ENCODE measurements at places on chromosomes 12 and 14. TPM values are rescaled to one million over a fixed set of nuclear protein-coding genes. Genes with fewer than 3 reads are reported as not detected.

- no peak for DNase-seq
Measured at GRCh38 chr12:11776316-11776715, 126.8 kb downstream of the ETV6 start.

DNA sequence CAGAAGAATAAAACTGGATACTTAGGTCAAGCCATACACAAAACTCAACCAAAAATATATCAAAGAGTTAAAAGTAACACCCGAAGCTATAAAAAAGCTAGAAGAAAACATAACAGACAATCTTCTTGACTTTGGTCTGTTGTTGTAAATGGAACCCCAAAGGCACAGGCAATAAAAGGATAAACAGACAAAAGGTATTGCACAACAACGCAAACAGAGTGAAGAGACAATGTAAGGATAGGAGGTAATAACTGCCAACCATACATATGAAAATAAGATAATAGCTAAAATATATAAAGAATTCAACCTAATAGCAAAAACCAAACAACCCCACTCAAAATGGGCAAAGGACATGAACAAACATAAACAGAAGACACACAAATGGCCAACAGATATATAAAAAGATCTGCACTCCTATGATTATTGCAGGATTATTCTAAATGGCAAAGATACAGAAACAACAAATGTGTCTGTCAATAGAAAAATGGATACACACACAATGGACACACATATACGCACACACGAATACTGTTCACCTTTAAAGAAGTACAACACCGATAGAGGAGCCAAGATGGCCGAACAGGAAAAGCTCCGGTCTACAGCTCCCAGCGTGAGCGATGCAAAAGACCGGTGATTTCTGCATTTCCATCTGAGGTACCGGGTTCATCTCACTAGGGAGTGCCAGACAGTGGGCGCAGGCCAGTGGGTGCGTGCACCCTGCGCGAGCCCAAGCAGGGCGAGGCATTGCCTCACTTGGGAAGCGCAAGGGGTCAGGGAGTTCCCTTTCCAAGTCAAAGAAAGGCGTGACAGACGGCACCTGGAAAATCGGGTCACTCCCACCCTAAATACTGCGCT lies 1137.1 kb downstream of the FSCB start:
- DNase-seq = no peak

DNA sequence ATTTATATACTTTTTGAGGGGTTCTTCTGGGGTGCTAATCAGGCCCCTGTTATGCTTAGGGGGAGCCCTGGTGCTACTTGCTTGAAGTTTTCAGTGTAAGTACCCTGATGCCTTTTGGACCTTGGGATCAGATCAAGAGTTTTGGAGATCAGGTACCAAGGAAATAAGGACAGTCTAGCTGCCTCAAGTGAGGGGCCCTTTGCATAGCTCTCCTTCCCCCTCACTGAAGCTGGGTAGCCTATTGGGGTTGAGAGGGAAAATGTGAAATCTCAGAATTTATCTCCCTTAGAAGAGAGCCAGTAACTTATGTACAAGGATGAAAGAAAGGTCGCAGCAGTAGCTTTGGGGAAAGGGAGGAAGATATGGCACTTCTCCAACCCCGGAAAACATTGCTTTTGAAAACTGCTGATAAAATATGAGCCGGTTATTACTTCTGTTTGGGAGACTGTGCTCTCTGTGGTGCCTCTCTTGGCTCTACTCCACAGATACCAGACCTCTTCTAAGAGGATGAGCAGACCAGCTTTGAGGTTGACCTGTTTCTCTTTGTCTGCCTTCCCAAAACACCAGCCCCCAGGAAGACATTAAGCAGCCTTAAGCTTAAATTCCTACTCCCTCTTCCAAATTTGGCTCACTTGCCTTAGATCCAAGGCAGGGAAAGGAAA lies 8.8 kb upstream of the AMHR2 start:
- no peak for DNase-seq

GRCh38 chr14:83172363-83172762 lies 1638.7 kb upstream of the SEL1L start:
- DNase-seq = no peak

DNA sequence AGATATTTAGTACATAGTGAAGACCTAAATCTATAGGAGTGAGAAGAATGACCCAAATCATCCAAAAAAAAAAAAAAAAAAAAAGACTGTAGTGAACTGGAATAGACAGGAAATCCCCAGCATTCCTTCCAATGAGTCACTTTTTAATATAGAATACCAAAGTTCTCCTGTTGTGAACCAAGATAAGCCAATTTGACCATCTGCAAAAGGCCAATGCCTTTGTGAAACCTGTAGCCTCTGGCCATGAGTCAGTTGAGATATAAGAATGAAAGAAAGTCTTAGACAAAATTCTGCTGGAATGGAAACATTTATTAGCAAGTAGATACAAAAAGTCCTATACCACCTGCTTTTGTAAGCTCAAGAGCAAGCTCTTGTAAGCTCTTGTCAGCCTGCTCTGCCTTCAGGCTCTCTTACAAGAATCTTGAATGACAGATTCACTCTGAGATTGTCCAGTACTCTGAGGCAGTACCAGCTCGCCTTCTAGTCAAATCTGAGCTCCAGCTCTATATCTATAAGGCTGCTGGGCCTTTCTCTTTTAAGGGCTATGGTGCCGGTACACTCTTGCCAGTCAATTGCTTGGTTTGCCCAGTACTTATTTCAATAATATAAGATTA lies 243.0 kb upstream of the TMTC1 start:
- no peak for DNase-seq

- DNase-seq = peak; percentile 46
Measured at GRCh38 chr14:49853572-49854375, 1.2 kb upstream of the NEMF start.

GRCh38 chr14:96616161-96616721 lies 114.1 kb downstream of the PAPOLA start:
- no peak for DNase-seq

GRCh38 chr14:74281069-74281468 lies 21.7 kb downstream of the ABCD4 start:
- no peak for DNase-seq

- DNase-seq = no peak
Measured at GRCh38 chr14:52860910-52861309, 69.5 kb upstream of the GNPNAT1 start.

GRCh38 chr14:42703501-42703900 lies 1096.8 kb downstream of the LRFN5 start:
- DNase-seq = no peak

DNA sequence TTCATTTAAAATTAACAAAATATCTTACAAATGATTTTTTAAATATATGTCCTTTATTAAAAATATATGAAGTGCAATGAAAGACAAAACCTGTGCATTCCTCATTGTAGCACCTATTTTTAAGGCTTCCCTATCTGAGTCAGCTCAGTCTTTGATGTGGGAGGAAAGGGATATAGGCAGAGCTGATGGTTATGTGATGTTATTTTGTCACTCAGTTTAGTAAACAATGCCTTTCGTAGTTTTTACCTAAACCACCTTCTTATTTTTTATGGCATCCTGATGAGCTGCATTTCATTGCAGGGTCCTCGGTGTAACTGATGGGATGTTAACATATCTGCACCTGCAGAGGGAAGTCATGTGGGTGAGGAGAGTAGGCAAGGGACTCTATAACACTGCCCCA lies 58.9 kb upstream of the FRMD6 start:
- DNase-seq = no peak

KRT72 gene
- total RNA-seq = not detected

OR9K2 gene
- not detected for total RNA-seq

GLIPR1L2 gene
- not detected for total RNA-seq

CD27 gene
- 43.8 TPM for total RNA-seq

IPO8 gene
- total RNA-seq = 55.4 TPM

RASAL1 gene
- 4.9 TPM for total RNA-seq
